NCI-H2081 treated with DMSO at 0.1 percent for 48 hours (cell line): ENCODE measurements at places on chromosomes 6 and 20.

GRCh38 chr6:99613409-99613704 lies 6.7 kb downstream of the PRDM13 start:
- DNase-seq, result no peak

GRCh38 chr6:130831607-130832006 lies 4.4 kb downstream of the SMLR1 start:
- no peak for DNase-seq

GRCh38 chr20:37823296-37823980 lies 79.5 kb upstream of the VSTM2L start:
- DNase-seq, result no peak

DNA sequence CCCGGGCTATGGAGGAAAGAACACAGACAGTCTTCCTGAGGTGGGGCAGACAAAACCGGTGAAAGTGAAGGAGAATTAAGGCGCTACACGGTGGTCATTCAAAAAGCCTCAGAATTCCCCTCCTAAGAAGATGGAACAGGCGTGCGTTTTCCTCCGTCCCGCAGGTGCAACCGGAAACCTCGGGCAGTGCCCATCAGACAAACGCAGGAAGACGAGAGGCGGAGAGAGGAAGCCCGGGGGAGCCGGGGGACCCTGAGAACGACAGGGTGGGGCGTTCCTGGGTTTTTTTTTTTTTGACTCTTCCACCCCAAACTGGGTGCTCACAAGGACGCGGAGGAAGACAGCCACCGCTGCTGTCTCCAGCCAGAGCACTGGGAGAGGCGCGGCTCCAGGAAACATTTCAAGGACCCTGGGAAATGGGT lies 25.4 kb downstream of the TTLL2 start:
- no peak for DNase-seq

GRCh38 chr6:104214901-104215300 lies 644.8 kb downstream of the HACE1 start:
- no peak for DNase-seq

DNA sequence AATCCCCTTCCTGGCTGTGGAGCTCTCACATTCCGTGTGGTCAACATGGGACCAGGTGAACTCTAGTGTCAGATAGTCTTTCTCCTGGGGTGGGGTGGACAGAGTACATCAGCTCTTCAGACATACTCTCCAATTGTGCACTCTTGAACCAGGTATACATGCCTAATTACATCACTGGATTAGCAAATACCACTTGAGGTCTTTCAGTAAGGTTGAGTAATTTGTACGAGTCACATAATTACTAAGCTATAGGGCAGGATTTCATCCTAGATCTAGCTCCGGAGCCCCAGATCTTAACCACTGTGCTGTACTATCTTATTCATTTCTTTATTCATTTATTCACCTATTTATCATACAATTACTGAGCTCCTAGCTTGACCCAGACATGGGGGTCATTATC lies 821.3 kb downstream of the TFAP2A start:
- no peak for DNase-seq

DNA sequence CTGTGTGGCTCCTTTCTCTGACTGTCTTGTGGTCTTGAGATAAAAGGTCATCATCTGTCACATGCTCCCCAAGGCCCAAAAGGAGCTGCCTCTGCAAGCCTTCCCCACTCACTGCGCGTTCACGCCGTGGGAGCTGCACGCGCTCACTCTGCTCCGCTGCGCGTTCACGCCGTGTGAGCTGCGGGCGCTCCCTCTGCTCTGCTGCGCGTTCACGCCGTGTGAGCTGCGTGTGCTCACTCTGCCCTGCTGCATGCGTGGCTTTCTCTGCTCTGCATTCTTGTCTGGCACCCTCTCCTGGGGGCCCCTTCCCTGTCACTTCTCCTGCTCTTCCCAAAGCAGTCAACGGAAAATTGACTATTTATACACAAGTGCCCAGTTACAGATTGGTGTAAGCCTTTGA lies 42.5 kb downstream of the PSMB1 start:
- DNase-seq, result no peak

- no peak for DNase-seq
These were observed 73.3 kb downstream of the PCSK2 start for GRCh38 chr20:17300113-17300512.

DNA sequence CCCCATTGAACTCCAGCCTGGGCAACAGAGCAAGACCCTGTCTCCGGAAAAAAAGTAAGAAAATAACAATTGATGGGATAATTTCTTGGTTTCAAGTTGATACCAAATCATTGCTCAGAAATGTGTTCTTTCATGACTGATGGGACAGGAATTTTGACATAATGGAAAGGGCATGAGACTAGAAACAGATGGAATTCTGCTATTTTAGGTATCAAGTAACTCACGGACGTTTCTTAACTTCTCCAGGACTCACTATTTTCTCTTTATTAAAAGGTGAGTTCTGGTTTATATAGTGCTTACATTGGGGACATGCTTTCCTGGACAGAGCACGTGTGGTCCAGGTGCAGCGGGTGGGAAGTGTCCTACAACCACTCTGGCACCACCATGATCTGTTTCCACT lies 6.0 kb upstream of the DSP start:
- DNase-seq, result no peak

GRCh38 chr20:17449031-17449430 lies 82.1 kb downstream of the BFSP1 start:
- DNase-seq, result no peak
